ENCODE measurements at places on chromosomes 5 and 9. TPM values are rescaled to one million over a fixed set of nuclear protein-coding genes. Genes with fewer than 3 reads are reported as not detected.

Gene ACSL6
- total RNA-seq: 20.8 TPM

Gene LRRC26
- total RNA-seq: not detected

Gene SLC22A4
- not detected for total RNA-seq

Gene GOLGA1
- 14.0 TPM for total RNA-seq

Gene TYRP1
- not detected for total RNA-seq

Gene FPGS
- total RNA-seq: 98.3 TPM

Gene CNTNAP3B
- not detected for total RNA-seq

Gene GPR150
- total RNA-seq: 0.83 TPM

Gene RPP25L
- total RNA-seq: 23.2 TPM

Gene CAMK4
- total RNA-seq: 84.9 TPM

Gene DMRT2
- not detected for total RNA-seq

Gene RNF183
- total RNA-seq: not detected

Gene FST
- not detected for total RNA-seq

Gene PCDHGB6
- total RNA-seq: not detected

Gene ASTN2
- 4.7 TPM for total RNA-seq

Gene N4BP3
- total RNA-seq: 5.9 TPM

Gene CTSV
- 0.31 TPM for total RNA-seq

Gene CBY3
- total RNA-seq: not detected

Gene NUTM2G
- not detected for total RNA-seq

Gene DAB2
- total RNA-seq: not detected

Gene WWC1
- total RNA-seq: not detected

Gene KCNN2
- not detected for total RNA-seq

Gene TAF1L
- total RNA-seq: not detected

Gene NR5A1
- total RNA-seq: not detected

Gene PIP5KL1
- 2.7 TPM for total RNA-seq

Gene PCDHGA2
- not detected for total RNA-seq

Gene OLFML2A
- total RNA-seq: not detected

Gene ARSI
- total RNA-seq: not detected

Gene SLC4A9
- total RNA-seq: 0.16 TPM

Gene MEGF10
- not detected for total RNA-seq

Gene SLC25A25
- 19.2 TPM for total RNA-seq

Gene KIF24
- total RNA-seq: 11.4 TPM

Gene GABRA6
- total RNA-seq: not detected

Gene ST8SIA4
- 37.5 TPM for total RNA-seq

Gene IFNE
- not detected for total RNA-seq

Gene PRELID2
- total RNA-seq: 1.5 TPM

Gene PCDHGA9
- not detected for total RNA-seq

Gene RAI14
- not detected for total RNA-seq

Gene APBA1
- 0.13 TPM for total RNA-seq

Gene SPINK13
- total RNA-seq: not detected

Gene ARHGEF37
- total RNA-seq: 1.4 TPM

Gene SPEF2
- 6.4 TPM for total RNA-seq

Gene GNA14
- total RNA-seq: not detected

Gene TPRN
- 10.9 TPM for total RNA-seq

Gene STPG3
- not detected for total RNA-seq

Gene ZDHHC12
- 80.4 TPM for total RNA-seq

Gene SPATA31A3
- not detected for total RNA-seq

Gene PDE6A
- total RNA-seq: not detected

Gene PCDHB8
- total RNA-seq: not detected

All from activated CD8-positive, alpha-beta T cell treated with anti-CD3 and anti-CD28 coated beads, Interleukin-2, amount 10 ng/mL, durations not matched to agents 7 days and 5 days (primary cell).